ENCODE measurements at places on chromosomes 16 and 17.

GRCh38 chr16:29665294-29666077 lies 2.4 kb downstream of the SPN start:
- DNase-seq: no peak

DNA sequence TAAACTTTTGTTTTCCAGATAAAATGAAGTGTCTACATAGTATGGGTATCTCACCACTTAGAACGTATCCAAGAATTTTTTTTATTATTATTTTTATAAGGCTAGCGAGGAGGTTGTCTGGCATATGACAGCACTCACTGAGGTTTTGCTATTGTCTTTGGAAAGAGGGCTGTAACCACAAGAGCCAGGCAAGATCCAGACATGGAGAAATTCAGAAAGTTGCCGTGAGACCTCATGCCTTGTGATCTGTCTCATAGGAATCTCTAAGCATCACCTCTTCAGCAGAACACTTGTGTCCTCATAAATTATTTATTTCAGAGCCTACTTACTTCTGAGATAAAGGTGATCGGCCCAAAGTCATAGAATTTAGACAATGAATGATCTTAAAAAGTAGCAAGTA lies 410.8 kb downstream of the CDH11 start:
- DNase-seq: no peak

- no peak for DNase-seq
Measured at GRCh38 chr16:24423312-24423711, 116.1 kb upstream of the RBBP6 start.

- DNase-seq: no peak
Measured at GRCh38 chr17:21299981-21300600, 15.6 kb downstream of the MAP2K3 start.

DNA sequence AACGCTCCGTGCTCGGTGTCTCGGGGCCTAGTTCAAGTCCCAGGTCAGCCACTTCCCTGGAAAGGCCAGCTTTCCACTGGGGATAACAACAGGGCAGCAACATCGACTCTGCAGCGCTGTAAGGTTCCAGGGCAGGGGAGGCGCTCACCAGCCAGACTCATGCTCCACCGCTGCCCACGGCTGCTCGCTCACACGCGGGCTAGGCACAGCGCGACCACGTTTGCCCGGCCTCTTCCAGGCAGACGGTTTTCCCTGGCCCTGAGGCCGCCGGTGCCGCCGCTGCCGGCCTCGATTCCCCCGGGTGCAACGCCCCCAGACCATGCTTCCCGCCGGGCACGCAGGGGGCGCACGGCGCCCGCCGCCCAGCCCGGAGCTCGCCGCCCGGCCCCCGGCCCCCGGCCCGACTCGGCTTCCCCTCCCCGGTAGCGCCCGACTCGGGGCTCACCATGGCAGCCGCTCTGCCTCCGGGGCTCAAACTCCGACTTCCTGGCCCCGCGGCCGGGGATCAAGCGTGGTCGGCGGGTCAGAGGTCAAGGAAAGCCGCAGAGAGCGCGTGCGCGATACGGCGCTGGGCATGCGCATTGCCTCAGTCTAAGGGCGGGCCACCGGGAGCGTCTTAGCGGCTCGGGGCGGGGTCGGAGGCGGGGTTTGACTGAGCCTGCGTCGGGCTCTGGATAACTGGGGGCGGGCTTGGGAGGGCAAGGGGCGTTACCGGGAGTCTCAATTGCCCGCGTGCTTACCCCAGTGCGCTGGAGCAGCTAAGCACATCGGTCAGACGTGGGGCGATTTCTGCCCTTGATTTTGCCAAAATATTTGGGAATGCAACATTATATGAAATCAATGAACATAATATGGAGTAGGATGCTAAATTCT lies at the start of gene PAM16:
Gene PAM16 (minus strand): TSS at position 535 of the 873 bp plus-strand sequence. CDS start 87 bp downstream, at position 448.
- DNase-seq: peak; percentile 97

GRCh38 chr16:69615528-69615927 lies 49.8 kb downstream of the NFAT5 start:
- DNase-seq: no peak

DNA sequence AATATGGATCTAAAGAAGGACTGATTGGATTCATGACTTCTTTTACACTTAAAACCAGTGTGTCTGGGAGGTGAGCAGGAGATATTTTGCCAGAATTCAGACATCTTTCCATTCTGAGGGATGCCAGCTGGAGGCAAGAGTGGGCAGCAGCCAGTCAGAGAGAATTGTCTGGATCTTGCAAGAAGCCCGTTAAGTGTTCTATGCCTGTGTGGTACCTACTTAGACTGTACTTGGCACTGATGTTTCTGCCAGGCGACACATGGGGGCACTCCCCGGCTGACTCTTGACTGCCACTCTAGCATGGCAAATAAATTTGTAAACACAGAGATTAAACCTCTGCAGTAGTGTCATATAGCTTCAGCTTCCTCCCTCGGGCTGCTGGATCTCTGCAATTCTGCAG lies 247.7 kb downstream of the UTP18 start:
- DNase-seq: no peak

GRCh38 chr17:68981288-68981687 lies 26.1 kb upstream of the ABCA8 start:
- DNase-seq: peak; percentile 39

- DNase-seq: peak; percentile 83
Measured at GRCh38 chr16:2927010-2927646, 15.4 kb downstream of the FLYWCH1 start.

Measured in adrenal gland (tissue), 19 donors.